ENCODE measurements at places on chromosomes 2 and 18. TPM values are rescaled to one million over a fixed set of nuclear protein-coding genes. Genes with fewer than 3 reads are reported as not detected.

Gene SRSF7
- 80.6 TPM for total RNA-seq

Gene UCN
- total RNA-seq = 18.4 TPM

Gene C2orf81
- total RNA-seq = 4.5 TPM

Gene SLC30A3
- total RNA-seq = not detected

Gene FAP
- 12.0 TPM for total RNA-seq

Gene NETO1
- 0.66 TPM for total RNA-seq

Gene ACMSD
- total RNA-seq = not detected

Gene POTEE
- not detected for total RNA-seq

Gene DOK6
- 6.8 TPM for total RNA-seq

DNA sequence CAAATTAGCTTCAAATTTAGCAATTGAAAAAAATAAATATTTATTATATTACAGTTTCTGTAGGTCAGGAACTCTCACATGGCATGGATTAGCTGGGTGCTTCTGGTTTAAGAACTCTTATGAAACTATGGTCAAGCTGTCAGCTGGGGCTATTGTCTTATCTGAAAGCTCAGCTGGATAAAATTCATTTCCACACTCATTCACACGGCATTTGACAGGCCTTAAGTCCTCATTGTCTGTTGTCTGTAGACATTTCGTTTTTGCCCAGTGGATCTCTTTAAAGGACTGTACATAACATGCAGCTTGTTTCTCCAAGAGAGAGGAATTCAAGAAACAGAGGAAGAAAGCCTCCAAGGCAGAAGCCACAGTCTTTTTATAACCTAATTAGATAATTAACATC is 1556.8 kb upstream of the SLC39A10 start:
- DNase-seq = no peak

DNA sequence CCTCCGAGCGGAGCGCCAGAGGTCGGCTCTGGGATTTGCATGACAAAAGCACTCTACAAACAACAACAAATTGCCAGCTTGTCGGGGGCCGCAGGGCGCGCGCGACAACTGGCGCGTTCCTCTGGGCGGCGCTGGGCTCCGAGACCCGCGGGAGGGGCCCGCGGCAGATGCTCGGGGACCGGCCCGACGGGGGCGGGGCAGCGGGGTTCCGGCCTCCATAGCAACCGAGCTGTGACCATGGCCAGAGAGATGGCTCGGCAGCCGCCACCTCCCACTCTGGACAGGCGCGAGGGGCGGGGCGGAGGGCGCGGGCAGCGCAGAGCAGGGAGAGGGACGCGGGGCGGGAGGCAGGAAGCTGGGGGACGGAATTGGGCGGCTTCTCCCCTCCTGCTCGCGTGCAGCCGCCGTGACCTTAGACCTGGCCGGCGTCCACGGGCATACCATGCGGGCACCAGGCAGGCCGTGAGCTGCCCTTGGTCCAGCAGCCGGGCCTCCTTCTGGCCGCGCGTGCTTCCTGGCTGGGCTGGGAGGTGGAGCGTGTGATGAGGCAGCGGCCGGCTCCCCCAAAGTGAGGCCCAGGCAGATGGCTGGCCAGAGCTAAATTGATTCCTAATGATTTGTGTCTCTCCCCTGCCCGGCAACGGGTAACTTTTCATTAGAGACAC is 171.5 kb downstream of the CELF4 start:
- DNase-seq = peak; percentile 25

- peak; percentile 72 for DNase-seq
Measured at GRCh38 chr2:238286551-238286950, 1.9 kb downstream of the PER2 start.

GRCh38 chr2:64063924-64064331 is 44.7 kb upstream of the VPS54 start:
- DNase-seq = no peak

- no peak for DNase-seq
Measured at GRCh38 chr18:35605686-35606417, 24.3 kb downstream of the GALNT1 start.

DNA sequence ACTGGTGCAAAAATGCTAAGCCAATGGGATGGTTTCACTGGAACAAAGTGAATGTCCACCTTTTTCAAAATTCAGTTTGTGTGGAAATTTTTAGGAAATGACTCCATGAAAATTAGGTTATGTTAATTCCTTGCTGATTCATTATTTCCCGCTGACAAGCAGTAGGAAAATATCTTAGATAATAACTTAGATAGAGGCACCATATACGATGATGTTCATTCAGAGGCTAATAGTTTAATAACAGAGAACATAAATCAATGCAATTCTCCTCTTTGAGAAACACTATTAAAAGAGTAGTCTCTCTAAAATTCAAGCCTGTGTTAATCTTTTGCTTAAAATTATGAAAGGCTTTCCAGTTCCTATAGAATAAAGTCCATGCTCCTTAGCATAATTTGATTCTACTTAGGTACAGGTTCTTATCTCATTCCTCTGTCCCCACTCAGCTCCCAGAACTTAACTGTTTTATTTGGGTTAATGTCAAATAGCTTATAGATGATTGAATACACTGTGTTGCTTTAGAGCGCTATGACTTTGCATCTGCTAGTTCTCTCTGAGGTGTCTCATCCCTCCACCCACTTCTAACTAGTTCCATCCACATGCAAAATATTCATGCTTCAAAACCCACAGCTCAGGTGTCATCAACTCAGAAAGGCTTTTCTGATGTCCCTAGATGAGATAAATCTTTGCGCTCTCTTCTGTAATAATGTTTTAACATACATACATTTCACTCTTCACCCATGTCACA is 503.6 kb downstream of the ERBB4 start:
- DNase-seq = no peak

DNA sequence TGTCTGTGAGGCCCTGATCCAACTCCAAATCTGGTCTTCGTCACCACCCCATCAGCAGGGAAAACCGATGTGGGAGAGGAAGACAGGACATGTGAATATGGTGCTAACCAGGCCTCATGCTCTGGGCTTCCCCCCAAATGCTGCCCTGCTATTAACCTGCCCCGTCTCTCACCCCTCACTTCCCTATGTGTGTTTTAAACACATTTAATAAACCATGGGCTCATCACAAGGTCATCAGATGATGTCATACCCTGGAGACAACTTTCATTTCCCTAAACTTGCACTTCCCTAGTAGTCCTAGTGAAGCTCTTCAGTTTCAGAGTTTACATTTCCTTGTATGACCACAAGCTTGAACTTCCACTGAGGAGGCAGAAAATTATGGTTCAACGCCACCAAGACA is 49.9 kb downstream of the CD8B2 start:
- DNase-seq = no peak

DNA sequence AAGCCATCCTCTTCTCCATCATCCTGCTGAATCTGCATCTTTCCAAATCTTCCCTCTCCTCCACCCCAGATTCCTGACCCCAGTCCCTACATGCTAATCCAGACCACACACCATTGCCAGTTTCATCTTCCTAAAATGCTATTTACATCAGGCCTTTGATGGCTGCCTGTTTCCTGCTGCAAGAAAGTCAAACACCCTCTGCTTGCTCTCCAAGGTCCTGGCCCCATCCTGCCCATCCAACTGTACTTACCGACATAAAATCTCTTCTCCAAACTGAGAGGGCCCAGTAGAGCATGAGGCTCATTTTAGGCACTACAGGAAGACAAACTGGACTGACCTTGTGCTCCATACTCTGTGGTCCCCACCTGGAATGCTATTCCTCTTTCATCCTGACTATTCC is 19.0 kb downstream of the ALK start:
- no peak for DNase-seq

All from tibial nerve (tissue), 4 donors.